ENCODE measurements at places on chromosomes 2 and 18.

DNA sequence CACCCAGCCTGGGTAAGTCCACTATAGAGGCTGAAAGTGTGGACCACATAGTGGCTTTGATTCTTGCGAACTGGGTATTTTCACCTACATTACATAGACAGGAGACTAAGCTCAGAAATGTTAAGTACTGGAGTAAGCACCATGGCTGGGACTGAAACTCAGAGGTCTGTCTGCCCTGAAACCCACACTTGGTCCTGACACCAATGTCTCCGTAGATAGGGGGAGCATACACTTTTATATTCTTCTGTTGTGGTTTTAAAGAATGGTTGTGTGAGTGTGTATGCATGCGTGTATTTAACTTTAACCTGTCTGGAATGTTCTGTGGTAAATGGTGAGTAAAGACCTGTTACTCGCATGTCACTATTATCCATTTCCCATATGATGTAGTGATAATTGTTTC, 10.3 kb upstream of the NPPC start:
- DNase-seq: no peak

DNA sequence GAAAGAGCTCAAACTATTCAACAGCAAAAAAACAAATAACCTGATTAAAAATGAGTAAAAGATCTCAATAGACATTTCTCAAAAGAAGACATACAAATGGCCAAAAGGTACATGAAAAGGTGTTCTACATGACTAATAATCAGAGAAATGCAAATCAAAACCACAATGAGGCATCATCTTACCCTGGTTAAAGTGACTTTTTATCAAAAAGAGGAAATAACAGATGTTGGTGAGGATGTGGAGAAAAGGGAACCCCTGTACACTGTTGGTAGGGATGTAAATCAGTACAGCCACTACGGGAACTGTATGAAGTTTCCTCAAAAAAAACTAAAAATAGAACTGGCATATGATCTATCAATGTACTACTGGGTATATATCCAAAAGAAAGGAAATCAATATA, 39.8 kb upstream of the TMEM163 start:
- no peak for DNase-seq

GRCh38 chr2:62817995-62818713, 112.6 kb downstream of the EHBP1 start:
- DNase-seq: no peak

DNA sequence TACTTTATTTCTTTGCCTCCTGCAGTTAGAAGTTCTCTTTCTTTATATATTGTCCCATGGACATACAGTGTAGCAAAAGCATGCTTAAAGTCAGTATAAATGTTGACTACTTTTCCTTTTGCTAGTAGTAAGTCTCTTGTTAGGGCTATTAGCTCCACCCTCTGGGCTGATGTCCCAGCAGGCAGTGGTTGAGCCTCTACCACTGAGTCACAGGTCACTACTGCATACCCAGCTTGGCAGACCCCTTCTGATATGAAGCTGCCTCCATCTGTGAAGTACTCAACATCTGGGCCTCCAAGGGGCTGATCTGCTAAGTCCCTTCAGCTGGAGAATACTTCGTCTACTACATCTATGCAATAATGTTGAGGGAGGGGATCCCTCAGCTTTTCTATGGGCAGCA, 61.0 kb upstream of the SLC35G4 start:
- no peak for DNase-seq

DNA sequence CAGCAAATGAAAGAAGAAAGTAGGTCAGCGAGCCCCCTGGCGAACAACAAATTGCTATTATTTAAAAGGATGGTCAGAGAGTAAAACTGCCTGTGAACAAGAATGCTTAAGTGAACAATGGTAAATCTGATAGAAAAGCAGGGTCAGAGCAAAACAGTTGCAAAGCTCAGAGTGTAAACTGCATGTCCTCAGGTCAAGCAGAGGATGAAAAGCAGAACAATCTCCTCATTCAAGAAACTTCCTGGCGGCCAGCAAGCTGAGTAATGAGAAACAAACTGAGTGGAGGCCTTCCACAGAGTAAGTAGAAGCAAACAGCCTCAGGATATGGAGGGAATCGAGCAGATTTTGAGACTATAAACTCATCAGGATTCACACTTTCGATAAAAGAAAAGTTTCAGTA, 117.9 kb downstream of the PPP1R1C start:
- no peak for DNase-seq

DNA sequence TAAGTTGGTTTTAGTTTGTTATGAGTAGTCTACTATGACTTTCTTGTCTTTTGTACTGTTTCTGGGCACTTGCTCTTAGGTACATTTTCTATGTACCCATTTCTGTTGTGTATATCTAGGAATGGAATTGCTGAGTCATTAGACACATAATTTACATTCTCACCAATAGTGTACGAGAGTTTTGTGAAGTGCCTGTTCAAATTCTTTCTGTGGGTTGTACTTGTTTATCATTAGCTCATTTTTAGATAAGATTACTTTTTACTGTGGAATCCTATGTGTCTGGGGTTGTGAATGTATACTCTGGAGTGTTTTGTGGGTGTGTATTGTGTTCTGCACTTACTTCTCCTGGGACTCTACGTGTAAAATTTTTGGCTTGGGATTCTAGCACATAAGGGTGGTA, 36.6 kb upstream of the CD28 start:
- DNase-seq: no peak

- DNase-seq: no peak
Measured at GRCh38 chr2:47019961-47020681, 104.5 kb upstream of the MCFD2 start.

GRCh38 chr2:85015653-85016360, 44.8 kb downstream of the KCMF1 start:
- no peak for DNase-seq

DNA sequence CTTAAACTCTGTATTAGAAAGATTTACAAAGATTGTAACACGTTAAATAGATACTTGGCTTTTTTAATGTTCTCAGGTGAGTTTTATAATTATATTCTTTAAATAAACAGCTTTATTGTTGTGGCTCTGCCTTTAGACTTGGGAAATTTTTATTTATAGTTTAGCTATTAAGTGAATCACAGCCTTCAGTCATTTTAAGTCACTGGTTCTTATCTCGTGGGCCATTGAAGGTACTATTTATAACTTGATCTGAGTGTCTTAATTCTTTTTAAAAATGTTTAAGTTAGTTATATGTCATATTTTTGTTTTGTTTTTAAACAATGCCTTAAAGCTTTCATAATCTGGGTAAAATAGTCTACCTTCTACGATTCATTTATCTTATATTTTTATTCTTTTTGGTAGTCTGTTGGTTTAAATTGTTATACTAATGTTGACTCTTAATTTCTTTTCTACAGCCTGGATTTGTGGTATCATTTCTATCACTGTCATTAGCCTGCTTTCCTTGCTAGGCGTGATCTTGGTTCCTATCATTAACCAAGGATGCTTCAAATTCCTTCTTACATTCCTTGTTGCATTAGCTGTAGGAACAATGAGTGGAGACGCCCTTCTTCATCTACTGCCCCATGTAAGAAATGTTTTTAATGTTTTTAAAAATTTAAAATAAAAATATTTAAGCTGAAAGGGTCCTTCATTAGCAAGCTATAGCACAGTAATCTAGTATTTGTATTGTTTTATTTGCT, 49.3 kb downstream of the SLC39A10 start:
- DNase-seq: no peak

DNA sequence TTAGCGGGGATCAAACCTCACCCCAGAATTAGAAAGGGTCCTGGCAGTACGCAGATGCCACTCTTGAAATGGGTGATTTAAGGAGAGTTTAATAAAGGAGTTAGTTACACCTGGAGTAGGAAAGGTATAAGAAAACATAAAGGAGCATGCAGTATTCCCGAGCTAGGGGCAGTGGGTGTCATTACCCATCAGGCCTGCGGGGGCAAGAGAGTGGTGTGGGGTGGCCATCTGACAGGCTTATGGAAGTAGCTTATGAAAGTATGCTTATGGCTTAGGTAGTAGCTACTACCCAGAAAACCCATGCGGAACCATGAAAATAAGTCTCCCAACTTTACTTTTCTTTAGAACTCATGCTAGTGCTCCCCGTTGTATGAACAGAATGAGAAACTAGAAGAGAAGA, 568.9 kb upstream of the ACVR2A start:
- DNase-seq: no peak

DNA sequence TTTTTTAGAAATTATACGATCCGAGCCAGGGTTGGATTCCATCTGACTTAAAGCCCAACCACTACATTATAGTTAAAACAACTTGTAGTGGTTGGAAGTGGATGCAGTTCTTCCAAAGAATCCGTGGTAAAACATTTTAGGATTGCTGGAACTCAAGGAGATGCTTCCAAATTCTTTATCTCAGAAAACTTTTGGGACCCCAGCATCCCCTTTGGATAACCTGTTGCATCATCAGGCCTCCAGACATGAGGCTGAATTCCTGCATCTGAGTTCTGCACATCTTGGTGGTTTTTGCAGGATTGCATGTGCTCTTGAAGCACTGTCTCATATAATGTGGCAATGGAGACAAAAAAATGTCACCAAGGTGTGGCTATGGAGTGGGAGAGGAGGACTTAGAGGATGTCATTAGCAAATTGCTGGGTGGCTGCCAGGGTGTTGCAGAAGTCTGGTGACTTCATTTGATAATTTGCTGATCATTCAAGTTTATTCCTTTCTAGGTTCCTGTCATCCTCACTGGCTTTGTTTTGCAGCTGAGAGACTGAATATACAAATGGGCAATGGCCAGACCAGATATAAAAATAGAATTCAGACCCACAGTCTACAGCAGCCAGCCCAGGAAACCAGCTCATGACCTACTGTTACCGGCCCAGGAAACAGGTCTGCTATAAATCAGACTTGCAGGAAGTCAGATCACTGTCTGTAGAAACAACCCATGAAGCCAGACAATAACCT, 207.7 kb downstream of the BCL2 start:
- DNase-seq: no peak

DNA sequence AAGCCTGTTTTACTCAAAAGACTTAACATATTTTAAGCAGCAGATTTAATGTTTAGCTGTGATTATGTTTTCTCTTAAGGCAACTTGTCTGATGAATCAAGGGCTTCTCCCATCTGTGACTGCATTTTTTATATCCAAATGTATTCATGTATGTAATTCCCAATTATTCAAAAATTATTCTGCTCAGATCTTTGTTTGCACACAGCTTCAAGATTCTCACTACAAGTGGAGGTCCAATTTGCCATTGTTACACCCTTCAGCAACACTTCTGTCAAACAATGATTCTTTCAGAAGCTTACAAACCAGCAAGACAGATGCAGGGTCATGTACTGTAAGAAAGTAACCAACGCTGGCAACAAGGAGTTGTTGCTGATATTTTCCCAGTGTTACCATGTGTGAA, 5.9 kb upstream of the LRPPRC start:
- DNase-seq: no peak

- DNase-seq: no peak
Measured at GRCh38 chr2:112723995-112724394, 3.2 kb downstream of the NT5DC4 start.

DNA sequence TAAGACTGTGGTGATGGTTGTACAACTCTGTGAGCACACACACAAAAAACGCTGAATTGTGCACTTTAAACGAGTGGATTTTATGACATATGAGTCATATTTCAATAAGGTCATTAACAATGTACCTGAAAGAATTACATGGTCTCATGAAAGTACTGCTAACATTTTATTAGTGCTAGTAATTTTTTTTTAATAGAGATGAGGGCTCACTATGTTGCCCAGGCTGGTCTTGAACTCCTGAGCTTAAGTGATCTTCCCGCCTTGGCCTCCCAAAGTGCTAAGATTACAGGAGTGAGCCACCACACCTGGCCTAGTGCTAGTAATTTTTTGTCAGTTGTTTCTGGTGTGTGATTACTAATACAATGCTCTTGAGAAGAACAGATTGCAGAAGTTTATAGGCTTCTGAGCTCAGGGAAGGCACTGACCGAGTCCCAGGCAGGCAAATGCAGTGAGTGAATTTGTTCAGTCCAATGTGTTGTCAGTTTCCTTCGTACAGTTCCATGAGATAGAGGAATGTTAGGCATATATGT, 177.0 kb downstream of the TGIF1 start:
- no peak for DNase-seq

DNA sequence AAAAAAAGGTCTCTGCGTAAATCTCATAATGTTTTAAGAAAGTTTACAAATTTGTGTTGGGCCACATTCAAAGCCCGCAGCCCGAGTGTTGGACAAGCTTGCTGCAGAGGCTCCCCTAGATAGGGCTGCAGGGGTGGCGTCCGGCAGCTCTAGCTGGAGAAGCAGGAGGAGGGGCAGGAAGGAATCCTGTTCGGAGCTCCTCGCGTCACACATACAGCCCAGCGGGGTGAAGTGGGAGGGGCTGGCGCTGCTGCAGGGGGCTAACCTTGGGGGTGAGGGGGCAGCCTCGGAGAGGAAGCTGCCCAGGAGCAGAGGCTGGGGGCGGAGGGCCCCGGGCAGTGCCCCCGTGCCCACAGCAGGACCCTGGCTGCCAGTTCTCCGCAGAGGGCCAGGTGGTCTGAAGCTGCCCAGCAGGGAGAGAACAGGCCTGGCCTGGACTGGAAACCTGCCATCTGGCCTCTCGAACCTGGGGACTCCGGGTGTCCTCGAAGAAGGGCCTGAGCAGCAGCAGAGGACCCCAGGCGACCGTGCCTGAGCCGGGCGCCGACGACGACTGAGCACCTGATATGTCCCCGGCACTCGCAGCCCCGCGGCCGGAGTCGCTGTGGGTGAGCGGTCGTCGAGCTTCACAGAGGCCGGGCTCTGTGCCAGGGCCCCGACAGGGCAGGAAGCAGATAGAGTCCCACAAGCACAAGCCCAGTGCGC, 2.6 kb upstream of the GPR35 start:
- no peak for DNase-seq

DNA sequence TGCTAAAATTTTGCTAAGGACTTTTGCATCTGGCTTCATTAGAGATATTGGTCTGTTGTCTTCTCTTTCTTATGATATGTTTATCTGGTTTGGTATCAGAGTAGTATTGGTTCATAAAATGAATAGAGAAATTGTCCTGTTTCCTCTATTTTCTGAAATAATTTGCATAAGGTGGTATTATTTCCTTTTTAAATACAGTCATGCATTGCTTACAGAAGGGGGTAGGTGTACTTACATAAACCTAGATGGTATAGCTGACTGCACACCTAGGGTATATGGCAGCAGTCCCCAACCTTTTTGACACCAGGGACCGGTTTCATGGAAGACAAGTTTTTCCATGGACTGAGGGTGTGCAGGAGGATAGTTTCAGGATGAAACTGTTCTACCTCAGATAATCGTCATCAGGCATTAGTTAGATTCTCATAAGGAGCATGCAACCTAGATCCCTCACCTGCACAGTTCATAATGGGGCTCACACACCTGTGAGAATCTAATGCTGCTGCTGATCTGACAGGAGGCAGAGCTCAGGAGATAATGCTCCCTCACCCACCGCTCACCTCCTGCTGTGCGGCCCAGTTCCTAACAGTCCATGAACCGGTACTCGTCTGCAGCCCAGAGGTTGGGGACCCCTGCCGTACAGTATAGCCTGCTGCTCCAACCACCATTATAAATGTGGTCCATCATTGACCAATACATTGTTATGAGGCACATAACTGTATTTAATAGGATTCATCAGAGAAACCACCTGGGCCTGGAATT, 189.2 kb downstream of the FAM210A start:
- DNase-seq: no peak

- DNase-seq: no peak
Measured at GRCh38 chr2:127358044-127358443, 29.7 kb downstream of the MAP3K2 start.

GRCh38 chr2:206863716-206864115, 75.6 kb upstream of the CPO start:
- DNase-seq: no peak

Measured in caudate nucleus (tissue), 63 donors.